Activated CD4-positive, alpha-beta memory T cell treated with anti-CD3 and anti-CD28 coated beads, Interleukin-2, amount 10 ng/mL, durations not matched to agents 7 days and 5 days (primary cell): ENCODE measurements at places on chromosomes 12 and 14. TPM values are rescaled to one million over a fixed set of nuclear protein-coding genes. Genes with fewer than 3 reads are reported as not detected.

DNA sequence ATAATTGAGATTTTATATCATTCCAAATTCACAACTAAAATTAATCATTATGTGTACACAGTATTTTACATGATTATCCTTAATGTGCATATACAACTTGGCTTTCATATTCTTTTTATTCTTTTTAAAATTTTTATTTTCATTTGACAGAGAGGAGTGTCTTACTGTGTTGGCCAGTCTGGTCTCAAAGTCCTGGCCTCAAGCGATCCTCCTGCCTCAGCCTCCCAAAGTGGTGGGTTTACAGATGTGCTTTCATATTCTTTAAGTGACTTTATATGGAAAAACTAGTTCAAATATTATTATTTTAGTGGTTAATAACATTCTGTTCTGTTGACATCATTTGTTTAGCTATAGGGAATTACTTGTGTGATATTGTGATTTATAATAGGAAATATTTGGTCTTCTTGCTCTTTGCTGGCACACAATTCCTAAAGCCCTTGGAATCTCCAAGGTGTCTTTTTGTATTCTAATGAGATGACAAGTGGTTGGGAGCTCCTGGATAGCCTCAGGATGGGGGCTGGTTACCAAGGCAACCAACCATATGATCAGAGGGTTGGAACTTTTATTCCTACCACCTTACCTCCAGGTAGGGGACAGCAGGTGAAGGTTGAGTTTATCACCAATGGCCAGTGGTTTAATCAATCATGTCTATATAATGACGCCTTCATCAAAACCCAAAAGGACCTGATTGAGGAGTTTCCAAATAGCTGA, 16.0 kb upstream of the ZNF410 start:
- DNase-seq: no peak

DNA sequence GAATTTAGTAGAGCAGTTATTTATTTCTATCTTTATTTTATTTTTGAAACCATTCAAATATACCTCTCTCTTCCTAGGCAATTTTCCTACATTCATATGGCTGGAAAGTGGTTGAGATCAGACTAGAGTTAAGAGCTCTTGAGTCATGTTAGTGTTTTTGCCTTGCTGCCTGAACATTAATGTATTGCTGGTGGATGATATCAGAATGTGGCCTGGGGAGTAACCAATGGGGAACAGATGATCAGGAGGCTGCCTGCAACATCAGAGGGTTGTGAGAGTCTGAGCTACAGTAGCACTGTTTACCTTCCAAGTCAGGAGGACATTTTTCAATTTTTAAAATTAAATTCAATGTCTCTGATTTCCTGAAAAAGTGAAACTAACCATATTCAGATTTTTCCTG, 166.3 kb upstream of the TRHDE start:
- no peak for DNase-seq

GRCh38 chr12:111462210-111462769, 56.6 kb downstream of the SH2B3 start:
- DNase-seq: no peak

The REP15 gene
- not detected for total RNA-seq
